CD4-positive, alpha-beta T cell treated with Interleukin-6 for 4 hours (primary cell): ENCODE measurements at places on chromosomes 2 and 18.

DNA sequence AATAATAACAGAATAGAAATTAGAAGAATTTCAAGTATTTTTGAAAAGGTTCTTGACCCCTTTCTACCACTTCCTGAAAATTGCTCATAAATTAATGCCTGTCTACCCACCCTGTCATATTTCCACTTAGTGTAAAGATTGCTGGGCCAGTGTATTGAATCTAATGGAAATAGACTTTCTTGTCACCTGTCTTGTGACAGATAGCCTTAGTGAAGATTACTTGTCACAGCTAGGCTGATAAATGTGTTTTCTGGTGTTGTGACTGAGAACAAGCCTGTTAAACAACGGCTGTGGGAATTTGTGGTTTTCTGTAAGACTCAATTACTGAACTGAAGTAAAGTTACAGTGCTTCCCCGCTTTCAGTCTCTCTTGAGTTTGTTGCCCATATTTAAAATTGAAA, 37.0 kb downstream of the PIK3C3 start:
- DNase-seq = no peak

- no peak for DNase-seq
These were observed 381.3 kb downstream of the SOX11 start for GRCh38 chr2:6073191-6074088.

GRCh38 chr2:65786007-65786717, 353.8 kb upstream of the SPRED2 start:
- DNase-seq = no peak

- no peak for DNase-seq
These were observed 40.4 kb upstream of the ATIC start for GRCh38 chr2:215271446-215271845.

GRCh38 chr18:62187543-62188510, 772 bp downstream of the RELCH start:
- peak; percentile 25 for DNase-seq

DNA sequence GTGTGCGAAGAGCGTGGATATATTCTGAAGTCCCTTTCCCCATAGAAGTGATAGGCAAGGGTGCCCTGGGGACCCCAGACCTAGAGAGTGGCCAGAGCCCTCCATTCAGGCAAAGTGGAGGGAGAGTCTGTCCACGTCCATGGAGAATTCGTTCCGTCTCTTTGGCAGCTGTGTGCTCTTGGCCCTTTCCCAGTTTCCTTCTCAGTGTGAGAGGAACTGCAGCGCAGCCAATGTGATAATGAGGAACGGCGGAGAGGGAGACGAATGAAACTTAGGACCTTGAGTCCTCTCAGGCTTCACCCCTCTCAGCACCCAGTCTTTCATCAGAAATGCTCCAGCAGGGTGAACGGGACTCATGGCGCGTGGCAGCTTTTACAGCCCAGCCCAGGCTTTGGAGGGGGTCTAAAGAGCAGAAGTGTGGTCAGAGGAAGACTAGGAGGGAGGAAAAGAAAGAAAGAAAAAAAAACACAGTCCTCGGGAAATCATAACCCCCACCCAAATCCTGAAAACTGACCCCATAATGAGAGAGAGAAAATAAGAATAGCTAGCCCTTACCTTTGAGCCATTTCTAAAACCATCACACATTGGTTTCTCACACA, 95.0 kb upstream of the RIOK3 start:
- DNase-seq = no peak

GRCh38 chr18:71554686-71555085, 989.5 kb downstream of the CBLN2 start:
- no peak for DNase-seq

GRCh38 chr2:161136696-161137324, 23.4 kb upstream of the TANK start:
- DNase-seq = peak; percentile 16

- DNase-seq = no peak
These were observed 52.6 kb downstream of the SMAD2 start for GRCh38 chr18:47877892-47878291.

GRCh38 chr2:25405611-25406295, 64.0 kb upstream of the DNMT3A start:
- no peak for DNase-seq

DNA sequence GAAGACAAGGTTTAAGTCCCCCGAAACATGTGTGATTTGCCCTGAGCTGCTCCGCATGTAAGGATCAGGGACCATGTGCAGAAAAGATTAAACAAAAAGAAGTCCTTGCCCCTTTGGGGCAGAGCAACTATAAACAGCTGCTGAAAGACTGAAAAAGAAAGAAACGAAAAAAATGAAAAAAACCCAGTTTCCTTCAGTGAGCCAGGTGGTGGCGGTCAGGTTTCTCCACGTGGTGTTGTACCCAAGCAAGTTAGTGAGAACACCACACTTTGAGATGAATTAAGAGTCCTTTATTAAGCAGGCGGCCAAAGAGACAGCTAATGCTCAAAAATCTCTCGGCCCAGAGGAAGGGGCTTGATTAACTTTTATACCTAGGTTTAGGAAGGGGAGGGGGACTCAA, 404.9 kb upstream of the SYT4 start:
- DNase-seq = no peak

GRCh38 chr18:79092874-79093273, 23.7 kb downstream of the ATP9B start:
- DNase-seq = no peak

- DNase-seq = no peak
These were observed 63.3 kb upstream of the TMEM182 start for GRCh38 chr2:102698369-102699111.

- DNase-seq = no peak
These were observed 197.0 kb downstream of the STK39 start for GRCh38 chr2:168050377-168050776.

GRCh38 chr2:238518172-238518820, 91.6 kb downstream of the ASB1 start:
- no peak for DNase-seq

- DNase-seq = no peak
These were observed 315.6 kb downstream of the INSIG2 start for GRCh38 chr2:118403658-118404451.

GRCh38 chr2:124246170-124246569, 221.1 kb downstream of the CNTNAP5 start:
- DNase-seq = no peak

GRCh38 chr2:147255812-147256211, 589.0 kb upstream of the ACVR2A start:
- no peak for DNase-seq

- peak; percentile 84 for DNase-seq
These were observed 4.9 kb downstream of the FEV start for GRCh38 chr2:218979846-218980734.

- peak; percentile 47 for DNase-seq
These were observed 136.8 kb downstream of the SMAD7 start for GRCh38 chr18:48813833-48814489.

GRCh38 chr2:61857224-61857623, 3.4 kb upstream of the FAM161A start:
- DNase-seq = no peak

- no peak for DNase-seq
These were observed 75.9 kb upstream of the LCLAT1 start for GRCh38 chr2:30371028-30371689.

DNA sequence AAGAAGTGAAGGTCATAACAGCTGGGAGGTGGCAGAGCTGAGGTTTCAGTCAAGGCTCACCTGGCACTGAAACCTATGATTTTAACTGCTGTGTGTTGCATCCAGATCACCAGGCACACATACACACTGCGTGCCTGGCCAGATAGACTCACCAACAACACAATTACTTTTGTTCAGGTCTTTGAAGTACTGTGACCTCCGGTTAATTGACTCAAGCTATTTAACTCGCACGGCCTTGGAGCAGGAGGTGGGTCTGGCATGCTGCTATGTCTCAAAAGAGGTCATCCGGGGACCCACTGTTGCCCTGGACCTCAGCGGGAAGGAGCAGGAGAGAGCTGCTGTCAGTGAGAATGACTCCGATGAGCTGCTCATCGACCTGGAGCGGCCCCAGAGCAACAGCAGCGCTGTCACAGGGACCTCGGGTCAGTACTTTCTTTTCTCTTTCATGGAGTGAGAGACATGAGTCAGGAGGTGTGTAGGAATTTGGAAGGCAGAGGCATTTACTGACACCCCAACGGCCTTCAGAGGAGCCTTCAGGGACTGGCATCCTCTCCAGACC, 104.1 kb downstream of the ESCO1 start:
- no peak for DNase-seq

DNA sequence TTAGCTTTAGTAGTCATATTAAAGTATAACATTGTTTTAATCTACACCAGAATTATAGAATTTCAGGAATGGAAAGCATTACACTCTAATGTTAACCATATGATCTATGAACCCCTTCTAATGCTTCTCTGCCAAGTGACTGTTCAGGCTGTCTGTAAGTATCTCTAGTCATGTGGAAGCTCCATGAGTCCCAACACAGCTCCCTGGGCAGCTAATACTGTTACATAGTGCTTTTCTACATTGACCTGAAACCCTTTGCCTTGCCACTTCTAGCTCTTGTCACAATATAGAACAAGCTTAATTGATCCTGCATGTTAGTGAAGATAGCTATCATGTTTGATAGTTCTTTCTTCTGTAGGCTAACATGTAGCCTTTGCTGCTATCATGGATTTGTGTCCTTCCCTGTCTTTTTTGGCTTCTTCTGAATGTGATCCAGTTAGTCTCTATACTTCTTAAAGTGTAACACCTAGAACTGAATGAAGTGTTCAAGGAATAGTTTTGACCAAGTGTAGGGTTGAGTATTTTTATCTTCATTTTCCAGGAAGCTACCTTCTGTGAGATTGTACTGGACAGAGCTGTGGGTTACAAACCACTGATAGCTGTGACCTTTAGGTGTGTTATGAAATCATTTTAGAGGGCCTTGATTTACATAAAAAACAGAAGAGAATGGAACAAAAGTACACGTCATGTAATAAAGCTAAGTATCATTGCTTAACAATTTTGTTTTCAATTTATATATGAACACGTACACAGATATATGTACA, 23.7 kb downstream of the BABAM2 start:
- no peak for DNase-seq

- DNase-seq = no peak
These were observed 12.0 kb downstream of the RUFY4 start for GRCh38 chr2:218081063-218081462.

DNA sequence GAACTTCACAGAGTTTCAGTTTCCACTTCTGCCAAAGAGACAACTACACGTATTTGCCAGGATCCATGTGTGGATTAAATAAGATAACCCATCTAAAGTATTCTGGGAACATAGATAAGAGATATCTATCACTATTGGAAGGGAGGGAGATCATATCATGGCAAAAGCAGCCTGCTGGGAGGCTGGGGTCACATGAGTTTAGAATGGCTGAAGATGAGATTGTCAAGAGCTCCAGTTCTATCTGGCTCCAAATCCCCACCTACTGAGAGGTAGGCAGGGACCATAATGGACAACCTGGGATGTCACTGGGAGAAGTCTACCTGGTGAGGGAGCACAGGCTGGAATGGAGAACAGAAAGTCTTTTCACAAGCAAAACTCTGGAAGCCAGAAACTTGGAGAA, 192.6 kb upstream of the ST6GAL2 start:
- DNase-seq = no peak

DNA sequence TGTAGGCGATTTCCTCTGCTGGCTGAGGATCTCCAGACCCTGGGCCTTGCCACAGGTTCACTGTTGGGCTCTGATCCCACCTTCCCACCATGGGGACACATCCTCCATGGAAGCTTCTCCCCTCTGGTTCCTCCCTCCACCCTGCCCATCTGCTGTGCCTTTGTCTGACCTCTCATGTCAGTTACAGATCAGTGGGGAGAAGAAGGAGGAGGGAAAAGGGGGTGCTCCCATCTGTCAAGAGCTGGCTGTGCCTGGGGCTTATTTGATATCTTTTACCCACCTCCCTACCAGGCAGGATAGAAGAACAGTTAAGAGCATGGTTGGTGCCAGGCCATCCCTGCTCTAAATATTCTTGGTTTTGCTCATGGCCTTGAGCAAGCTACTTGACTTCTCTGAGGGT, 12.3 kb upstream of the DNAJB2 start:
- no peak for DNase-seq

- no peak for DNase-seq
These were observed 227.7 kb upstream of the STK17B start for GRCh38 chr2:196399096-196399495.

- no peak for DNase-seq
These were observed 78.6 kb downstream of the RFTN2 start for GRCh38 chr2:197596766-197597165.

- no peak for DNase-seq
These were observed 1176.9 kb upstream of the LRRTM1 start for GRCh38 chr2:81481242-81481993.

DNA sequence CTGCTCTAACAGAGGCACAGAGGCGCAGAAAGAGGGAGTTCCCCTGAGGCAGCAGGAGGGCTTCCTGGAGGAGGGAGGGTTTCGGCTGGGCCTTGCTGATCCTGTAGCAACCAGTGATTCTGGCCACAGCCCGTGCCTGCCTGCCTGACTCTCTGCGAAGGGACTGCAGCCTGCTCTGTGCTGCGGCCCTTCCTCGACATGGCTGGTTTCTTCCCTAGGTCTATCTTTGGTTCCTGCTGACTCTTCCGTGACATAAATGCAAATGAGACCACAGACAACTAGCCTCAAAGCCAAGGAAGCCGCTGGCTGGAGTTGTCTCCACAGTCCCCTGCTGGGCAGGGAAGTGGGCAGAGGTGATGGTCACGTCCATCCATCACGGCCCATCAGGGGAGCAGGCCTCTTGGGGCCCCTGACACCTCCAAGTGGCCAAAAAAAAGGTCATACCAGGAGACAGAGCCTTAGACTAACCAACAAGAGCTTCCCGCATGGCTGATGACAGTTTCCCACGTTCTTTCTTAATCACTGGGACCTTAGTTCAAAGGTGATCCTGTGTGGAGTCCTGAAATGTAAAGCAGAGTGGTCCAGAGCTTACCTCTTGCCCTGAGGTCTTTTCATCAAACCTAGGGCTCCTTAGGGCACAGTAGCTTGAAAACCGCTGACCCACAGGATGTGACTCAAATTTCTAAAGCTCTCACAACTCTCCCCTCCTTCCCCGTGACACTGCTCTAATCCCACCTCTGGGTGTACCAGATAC, 55.3 kb downstream of the HS1BP3 start:
- no peak for DNase-seq

DNA sequence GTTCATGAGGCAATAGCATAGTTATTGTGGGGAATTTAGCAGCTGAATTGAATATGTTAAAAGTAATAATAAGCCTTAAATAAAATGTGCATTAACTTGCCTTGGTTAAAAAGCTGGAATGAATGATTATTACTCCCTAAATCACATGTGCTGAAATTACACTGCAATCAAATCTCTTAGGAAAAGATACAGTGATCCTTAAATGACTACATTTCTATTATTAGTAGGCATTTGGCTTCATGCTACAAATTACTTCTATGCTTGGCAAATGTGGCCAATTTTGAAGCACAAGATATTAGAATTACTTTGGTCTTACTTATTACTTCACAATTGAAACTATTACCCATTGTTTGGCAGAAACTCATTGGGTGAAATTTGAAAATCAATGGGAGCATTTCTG, 5.4 kb downstream of the RND3 start:
- DNase-seq = no peak
